Endodermal cell (in vitro differentiated cells): ENCODE measurements at places on chromosomes 5 and 9. TPM values are rescaled to one million over a fixed set of nuclear protein-coding genes. Genes with fewer than 3 reads are reported as not detected.

The IFNK gene
- not detected in 3 replicates for total RNA-seq

The PCDHGA9 gene
- 3.8 and 7.3 TPM in 2 replicates for total RNA-seq

The ADGRD2 gene
- 0.40 to 0.78 TPM in 2 of 3 replicates, not detected in the other for total RNA-seq

The BHMT gene
- total RNA-seq: 0.81 and 1.2 TPM in 2 replicates

The KCNIP1 gene
- 0.34 TPM in 1 of 2 replicates, not detected in the other for total RNA-seq

GRCh38 chr5:78763659-78764189 lies 115.2 kb upstream of the LHFPL2 start:
- H3K4me3 ChIP-seq: no peak overlapping the region
- no peak overlapping the region for H3K27ac ChIP-seq
- no peaks in the 10 kb centered on the region for H3K27me3 ChIP-seq
- DNase-seq: no peak
- no peaks in the 10 kb centered on the region for H3K36me3 ChIP-seq

DNA sequence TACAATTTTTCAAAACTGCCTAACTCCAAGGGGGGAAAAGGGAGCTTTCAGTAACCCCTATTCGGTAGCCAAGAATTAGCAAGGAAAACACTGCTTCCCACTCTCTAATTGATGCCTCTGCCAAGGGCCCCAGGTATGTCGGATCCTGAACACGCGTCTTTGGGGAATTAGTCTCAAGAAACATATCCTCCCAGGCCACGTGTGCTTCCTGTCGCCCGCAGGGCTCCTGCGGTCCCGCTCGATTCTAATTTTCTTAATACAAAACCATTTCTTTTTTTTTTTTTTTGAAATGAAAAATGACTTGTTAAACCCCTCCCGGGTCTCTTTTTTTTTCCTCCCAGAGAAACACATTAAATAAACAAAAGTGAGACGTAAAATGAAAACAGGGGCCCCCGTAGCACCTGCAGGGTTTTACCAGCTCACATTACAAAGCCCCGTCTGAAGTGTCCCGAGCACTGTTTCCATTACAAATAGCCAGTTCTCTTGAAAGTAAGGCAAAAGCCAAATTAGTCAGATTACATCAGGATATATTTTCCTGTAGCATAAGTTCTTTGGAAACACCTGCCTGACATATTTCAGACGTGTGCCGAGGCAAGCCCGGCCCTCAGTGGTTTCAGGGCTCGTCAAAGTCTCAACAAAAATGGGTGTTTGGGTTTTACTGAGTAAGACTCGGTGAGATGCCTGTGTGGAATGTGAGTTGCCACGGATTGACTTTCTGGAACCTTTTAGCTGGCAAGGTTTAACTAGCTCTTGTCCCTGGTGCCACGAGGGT lies 21.5 kb downstream of the SMIM23 start:
- DNase-seq: peak; percentile 33
- peaks cover 6% of the 10 kb centered on the region for H3K27me3 ChIP-seq
- H3K36me3 ChIP-seq: no peaks in the 10 kb centered on the region
- H3K4me1 ChIP-seq: no peaks in the 10 kb centered on the region
- no peak overlapping the region for H3K27ac ChIP-seq

DNA sequence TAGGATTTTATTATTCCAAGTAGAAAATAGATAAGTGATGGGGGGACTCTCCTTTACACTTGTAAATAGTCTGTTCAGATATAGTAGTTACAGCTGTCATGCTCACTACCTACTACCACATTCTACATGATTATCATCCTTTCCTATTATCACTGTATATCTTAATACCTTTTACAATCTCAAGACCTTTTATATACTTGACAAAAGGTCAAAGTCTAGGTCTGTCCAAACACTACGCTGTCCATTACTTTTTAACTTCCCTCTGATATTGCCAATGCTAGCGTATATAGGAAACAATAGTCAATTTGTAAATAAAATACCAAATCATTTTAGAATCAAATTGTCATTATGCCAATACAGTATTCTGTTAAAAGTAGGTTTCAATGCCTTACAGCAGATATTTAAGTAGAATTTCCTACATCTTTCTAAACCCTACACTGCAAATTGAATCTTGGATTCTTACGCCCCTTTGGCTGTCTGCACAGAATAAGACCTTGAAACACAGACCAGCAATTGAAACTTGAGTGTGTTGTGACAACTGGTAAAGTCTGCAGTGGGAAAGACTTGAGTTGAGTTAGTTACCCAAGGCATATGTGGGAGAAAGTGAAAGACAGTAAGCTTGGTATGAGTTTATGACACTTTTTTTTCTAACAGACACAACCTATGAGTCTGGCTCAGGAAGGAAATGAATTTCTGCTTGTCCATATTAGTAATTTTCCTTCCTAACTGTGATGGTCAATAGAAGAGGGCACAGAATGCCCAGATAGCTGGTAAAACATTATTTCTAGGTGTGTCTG lies 827.6 kb upstream of the ACO1 start:
- H3K4me1 ChIP-seq: peaks cover 7% of the 10 kb centered on the region
- H3K36me3 ChIP-seq: no peaks in the 10 kb centered on the region

- no peaks in the 10 kb centered on the region for H3K27me3 ChIP-seq
- no peak for DNase-seq
- H3K4me1 ChIP-seq: no peaks in the 10 kb centered on the region
- H3K4me3 ChIP-seq: no peak overlapping the region
- no peak overlapping the region for H3K27ac ChIP-seq
Measured at GRCh38 chr5:93384995-93385394, 196.0 kb downstream of the NR2F1-AS1 start.

- H3K4me1 ChIP-seq: no peaks in the 10 kb centered on the region
- H3K4me3 ChIP-seq: no peak overlapping the region
- no peak for DNase-seq
- peaks cover 7% of the 10 kb centered on the region for H3K27me3 ChIP-seq
- no peak overlapping the region for H3K27ac ChIP-seq
Measured at GRCh38 chr5:75951158-75951557, 132.0 kb upstream of the SV2C start.

GRCh38 chr5:36156121-36156601 lies 4.2 kb downstream of the SKP2 start:
- H3K27ac ChIP-seq: no peak overlapping the region
- H3K4me3 ChIP-seq: peak overlapping the region; percentile 48
- no peaks in the 10 kb centered on the region for H3K27me3 ChIP-seq
- DNase-seq: peak; percentile 63

DNA sequence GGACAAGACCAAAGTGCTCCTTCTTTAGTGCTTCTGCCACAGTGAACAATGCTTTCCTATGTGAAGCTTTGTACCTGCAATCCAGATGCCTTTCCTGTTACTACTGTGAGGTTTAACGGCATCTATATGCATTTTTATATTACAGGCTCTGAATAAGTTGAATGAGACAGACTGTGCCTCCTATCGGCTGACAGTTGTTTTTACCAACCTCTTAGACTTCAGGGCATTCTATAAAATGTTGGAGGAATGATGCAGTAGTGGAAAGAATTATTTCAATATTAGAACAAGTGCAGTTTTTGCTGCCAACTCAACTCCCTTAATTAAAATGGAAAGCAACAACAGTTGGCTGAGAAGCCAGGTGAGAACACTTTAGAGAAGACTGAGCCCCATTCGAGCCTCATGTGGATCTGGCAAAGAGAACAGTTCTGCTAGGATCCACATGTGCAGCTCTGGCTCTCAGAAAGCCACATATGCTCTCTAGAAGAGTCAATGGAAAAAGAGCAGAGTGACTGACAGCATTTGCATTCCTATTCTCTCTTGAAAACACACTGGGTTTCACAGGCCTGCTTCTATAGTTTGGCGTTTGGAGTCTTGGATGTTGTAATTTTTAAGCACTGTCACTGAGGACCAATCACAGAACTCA lies 147.5 kb downstream of the LURAP1L start:
- H3K27me3 ChIP-seq: no peaks in the 10 kb centered on the region
- DNase-seq: no peak
- no peak overlapping the region for H3K4me3 ChIP-seq
- no peak overlapping the region for H3K27ac ChIP-seq

DNA sequence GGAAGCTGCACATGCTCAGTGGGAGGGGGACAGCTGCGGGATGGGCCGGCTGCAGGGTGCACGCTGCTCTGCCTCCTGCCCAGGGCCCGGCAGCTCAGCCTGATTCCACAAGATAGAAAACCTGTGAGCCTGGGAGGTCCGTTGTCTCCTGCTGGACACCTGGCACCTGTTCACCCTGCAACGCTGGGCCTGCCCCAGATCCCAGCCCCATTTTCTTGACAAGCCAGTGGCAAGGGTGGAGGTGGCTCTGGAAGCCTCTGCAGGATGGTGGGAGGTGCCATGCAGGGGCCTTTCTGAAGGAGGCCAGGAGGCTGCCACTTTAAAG lies 68.1 kb upstream of the RNF130 start:
- no peak overlapping the region for H3K4me3 ChIP-seq
- no peaks in the 10 kb centered on the region for H3K27me3 ChIP-seq
- peak; percentile 36 for DNase-seq
- no peak overlapping the region for H3K27ac ChIP-seq
- no peaks in the 10 kb centered on the region for H3K4me1 ChIP-seq

GRCh38 chr5:1471997-1472963 lies 27.0 kb upstream of the SLC6A3 start:
- DNase-seq: peak; percentile 36
- H3K27me3 ChIP-seq: no peaks in the 10 kb centered on the region
- peaks cover 24% of the 10 kb centered on the region for H3K36me3 ChIP-seq
- H3K4me1 ChIP-seq: no peaks in the 10 kb centered on the region
- H3K27ac ChIP-seq: no peak overlapping the region

GRCh38 chr5:126178521-126178920 lies 244.7 kb upstream of the GRAMD2B start:
- no peak overlapping the region for H3K27ac ChIP-seq
- no peak for DNase-seq
- no peaks in the 10 kb centered on the region for H3K4me1 ChIP-seq
- H3K27me3 ChIP-seq: no peaks in the 10 kb centered on the region

DNA sequence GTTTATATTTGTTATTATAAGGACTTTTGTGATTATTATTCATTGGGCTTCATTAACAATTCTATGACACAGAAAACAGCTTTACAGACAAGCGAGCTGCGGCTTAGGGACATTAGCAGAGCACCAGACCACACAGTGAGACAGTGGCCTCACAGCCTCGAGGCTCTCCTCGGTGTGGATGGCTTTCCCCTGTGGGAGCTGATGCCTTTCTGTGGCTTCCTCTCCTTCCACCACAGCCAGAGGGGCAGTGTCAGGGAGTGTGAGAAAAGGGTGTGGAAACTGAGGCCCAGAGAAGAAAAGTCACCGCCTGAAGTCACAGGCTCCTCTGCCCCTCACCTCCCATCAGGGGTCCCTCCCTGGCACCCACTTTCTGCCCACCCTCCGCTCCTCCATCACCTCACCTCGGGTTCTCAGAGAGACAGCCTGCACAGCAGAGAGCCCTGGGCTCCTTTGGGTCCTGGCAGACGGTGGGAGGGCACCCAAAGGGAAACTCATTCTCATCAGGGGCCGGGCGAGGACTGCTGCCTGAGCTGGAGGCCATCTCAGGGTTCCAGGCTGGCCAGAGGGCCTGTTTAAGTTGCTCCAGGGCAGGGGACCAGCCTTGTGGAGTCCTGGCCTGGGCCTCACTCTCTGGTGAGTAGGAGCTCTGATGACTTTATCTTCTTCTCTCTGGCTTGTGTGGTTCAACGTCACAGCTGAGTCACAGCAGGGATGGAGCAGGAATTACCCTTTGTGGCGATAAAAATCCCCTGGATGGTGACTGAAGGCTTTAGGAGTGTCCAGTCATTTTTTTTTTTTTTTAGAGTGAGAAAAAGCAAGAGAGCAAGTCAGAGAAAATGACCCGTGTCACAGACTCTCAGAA lies 830 bp downstream of the TRAF1 start:
- no peaks in the 10 kb centered on the region for H3K36me3 ChIP-seq
- H3K27ac ChIP-seq: no peak overlapping the region
- DNase-seq: no peak

DNA sequence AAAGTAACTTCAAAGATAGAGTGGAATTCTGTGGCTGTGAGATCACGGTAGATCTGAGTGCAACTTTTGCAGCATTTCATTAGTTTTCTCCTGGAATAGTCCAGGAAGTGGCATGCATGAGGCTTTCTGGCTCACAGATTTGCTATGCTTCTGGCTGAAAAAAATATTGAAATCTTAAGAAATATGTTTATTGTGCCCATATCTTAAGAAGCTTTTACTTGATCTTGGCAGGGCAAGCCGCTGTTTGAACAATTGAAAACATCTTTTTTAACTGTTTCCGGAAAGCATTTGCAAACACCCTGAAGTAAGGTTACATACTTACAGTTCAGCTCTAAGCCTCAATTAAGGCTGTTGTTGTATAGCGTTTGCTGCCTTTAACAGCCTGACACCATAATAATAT lies 135.7 kb upstream of the GDNF start:
- no peaks in the 10 kb centered on the region for H3K4me1 ChIP-seq
- no peaks in the 10 kb centered on the region for H3K36me3 ChIP-seq
- H3K27ac ChIP-seq: no peak overlapping the region
- no peak for DNase-seq

- peaks cover 4% of the 10 kb centered on the region for H3K27me3 ChIP-seq
- H3K4me1 ChIP-seq: no peaks in the 10 kb centered on the region
- H3K27ac ChIP-seq: no peak overlapping the region
- H3K36me3 ChIP-seq: no peaks in the 10 kb centered on the region
- H3K4me3 ChIP-seq: no peak overlapping the region
Measured at GRCh38 chr9:75844321-75844720, 46.2 kb upstream of the PCSK5 start.

DNA sequence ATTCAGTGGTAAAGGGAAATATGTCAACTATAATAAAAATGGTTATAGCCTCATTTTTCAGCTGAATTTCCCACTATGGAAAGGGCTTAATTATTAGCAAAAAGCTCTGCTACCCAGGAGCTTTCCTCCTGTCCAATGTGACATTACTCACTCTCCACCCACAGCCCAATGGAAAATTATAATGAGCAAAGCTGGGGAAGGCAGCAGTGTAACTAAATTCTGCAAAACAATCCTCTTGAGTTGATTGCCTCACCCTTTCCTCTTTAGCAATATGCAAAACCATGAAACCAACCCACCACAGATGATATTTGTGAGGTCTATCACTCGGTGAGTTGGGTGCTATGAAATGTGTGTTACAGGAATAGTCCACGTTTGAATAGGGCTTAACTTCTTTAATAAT lies 14.0 kb upstream of the PLPPR1 start:
- H3K36me3 ChIP-seq: no peaks in the 10 kb centered on the region
- no peak overlapping the region for H3K27ac ChIP-seq
- H3K4me3 ChIP-seq: no peak overlapping the region
- DNase-seq: no peak
- H3K4me1 ChIP-seq: no peaks in the 10 kb centered on the region
- H3K27me3 ChIP-seq: no peaks in the 10 kb centered on the region

- no peak overlapping the region for H3K27ac ChIP-seq
- no peaks in the 10 kb centered on the region for H3K4me1 ChIP-seq
- no peaks in the 10 kb centered on the region for H3K36me3 ChIP-seq
- H3K4me3 ChIP-seq: no peak overlapping the region
- H3K27me3 ChIP-seq: no peaks in the 10 kb centered on the region
Measured at GRCh38 chr5:34516166-34516565, 140.0 kb upstream of the RAI14 start.

- no peaks in the 10 kb centered on the region for H3K4me1 ChIP-seq
- no peaks in the 10 kb centered on the region for H3K27me3 ChIP-seq
- H3K27ac ChIP-seq: no peak overlapping the region
- no peak for DNase-seq
Measured at GRCh38 chr5:134077926-134078580, 36.4 kb upstream of the TCF7 start.

- peak overlapping the region; percentile 10 for H3K27ac ChIP-seq
- no peak for DNase-seq
- no peak overlapping the region for H3K4me3 ChIP-seq
- no peaks in the 10 kb centered on the region for H3K36me3 ChIP-seq
- no peaks in the 10 kb centered on the region for H3K27me3 ChIP-seq
Measured at GRCh38 chr5:144028636-144029035, 141.8 kb downstream of the YIPF5 start.
